ENCODE measurements at places on chromosomes 5 and 9. TPM values are rescaled to one million over a fixed set of nuclear protein-coding genes. Genes with fewer than 3 reads are reported as not detected.

- H3K4me1 ChIP-seq = no peaks in the 10 kb centered on the region
- no peaks in the 10 kb centered on the region for H3K36me3 ChIP-seq
- H3K27me3 ChIP-seq = no peaks in the 10 kb centered on the region
- DNase-seq = no peak
- H3K27ac ChIP-seq = no peak overlapping the region
- H3K4me3 ChIP-seq = no peak overlapping the region
These were observed 91.4 kb downstream of the GOLPH3 start for GRCh38 chr5:32082701-32083100.

GRCh38 chr9:122125509-122126330, 32.6 kb upstream of the TTLL11 start:
- peak; percentile 52 for DNase-seq
- no peaks in the 10 kb centered on the region for H3K36me3 ChIP-seq
- no peaks in the 10 kb centered on the region for H3K27me3 ChIP-seq

DNA sequence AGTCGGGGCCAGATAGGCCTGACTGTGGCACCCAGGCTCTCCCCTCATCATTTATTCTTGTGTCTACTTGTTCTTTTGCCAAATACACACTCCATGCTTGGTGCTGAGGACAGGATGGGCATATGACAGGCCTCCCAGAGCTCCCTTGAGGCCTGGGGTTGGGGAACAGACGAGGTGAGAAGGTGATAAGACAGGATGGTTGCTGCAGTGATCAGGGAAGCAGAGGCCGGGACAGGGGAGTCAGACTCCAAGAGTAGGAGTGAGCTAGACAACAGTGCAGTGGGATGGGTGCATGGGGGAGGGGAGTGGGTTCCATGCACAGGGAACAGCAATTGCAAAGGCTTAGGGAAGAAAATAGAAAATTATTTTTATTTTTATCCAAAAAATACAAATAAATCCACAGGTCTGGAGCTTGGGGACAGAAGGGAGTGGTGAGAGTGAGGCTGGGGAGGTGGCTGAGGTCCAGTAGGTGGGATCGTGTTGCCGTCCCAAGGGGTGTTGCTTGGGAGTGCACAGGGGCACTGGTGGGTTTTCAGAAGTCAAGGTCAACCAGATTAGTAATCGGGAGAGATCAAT, 3.4 kb upstream of the AMBP start:
- H3K4me1 ChIP-seq = no peaks in the 10 kb centered on the region
- peaks cover 13% of the 10 kb centered on the region for H3K27me3 ChIP-seq
- H3K27ac ChIP-seq = no peak overlapping the region
- H3K36me3 ChIP-seq = no peaks in the 10 kb centered on the region
- no peak overlapping the region for H3K4me3 ChIP-seq
- DNase-seq = no peak

DNA sequence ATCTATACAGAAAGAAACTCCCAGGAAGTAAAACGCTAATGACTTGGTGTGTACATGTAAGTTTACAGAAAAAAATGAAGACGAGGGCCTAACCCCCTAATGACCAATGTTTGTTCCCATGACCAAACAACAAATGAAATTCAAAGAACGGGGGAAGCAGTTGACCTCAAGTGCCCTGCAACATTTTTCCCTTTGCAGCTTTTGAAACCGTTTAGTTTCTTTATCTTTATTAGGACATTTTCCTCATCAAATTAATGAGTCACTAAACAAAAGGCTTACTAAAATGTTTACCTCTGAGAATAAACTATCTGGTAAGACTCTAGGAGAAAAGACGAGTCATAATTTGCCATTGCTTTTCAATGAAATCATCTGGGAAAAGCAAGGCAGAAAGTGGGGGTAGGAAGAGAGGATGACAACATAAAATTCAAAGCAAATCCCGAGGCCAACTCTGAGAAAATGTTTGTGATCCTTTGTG, 57.4 kb downstream of the LHFPL2 start:
- no peaks in the 10 kb centered on the region for H3K36me3 ChIP-seq
- peaks cover 65% of the 10 kb centered on the region for H3K4me1 ChIP-seq
- H3K4me3 ChIP-seq = peak overlapping the region; percentile 38
- no peaks in the 10 kb centered on the region for H3K27me3 ChIP-seq

DNA sequence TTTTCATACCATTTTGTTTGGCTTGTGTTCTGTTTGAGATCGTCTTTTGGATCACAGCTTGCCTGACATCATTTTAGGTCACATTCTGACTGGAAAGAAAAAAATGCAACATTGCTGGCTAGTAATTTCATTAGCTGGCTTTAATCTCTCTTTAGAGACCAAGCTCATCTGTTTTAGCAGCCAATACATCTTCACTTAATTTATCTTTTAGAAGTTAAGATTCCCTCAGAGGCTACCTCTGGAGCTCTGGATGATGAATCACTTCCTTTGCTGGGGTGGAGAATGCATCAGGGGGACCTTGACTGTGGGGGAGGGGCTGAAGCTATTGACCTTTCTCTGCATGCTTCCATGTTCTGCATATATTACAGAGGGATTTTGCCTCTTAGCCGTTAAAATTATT, 181.5 kb upstream of the OTULINL start:
- H3K4me1 ChIP-seq = peaks cover 63% of the 10 kb centered on the region
- no peaks in the 10 kb centered on the region for H3K27me3 ChIP-seq
- no peak overlapping the region for H3K4me3 ChIP-seq
- peaks cover 60% of the 10 kb centered on the region for H3K36me3 ChIP-seq
- H3K27ac ChIP-seq = peak overlapping the region; percentile 74
- DNase-seq = peak; percentile 83

GRCh38 chr9:31248156-31248555, 1136.3 kb upstream of the ACO1 start:
- H3K27ac ChIP-seq = no peak overlapping the region
- no peak for DNase-seq
- H3K36me3 ChIP-seq = no peaks in the 10 kb centered on the region
- H3K27me3 ChIP-seq = no peaks in the 10 kb centered on the region
- H3K4me1 ChIP-seq = no peaks in the 10 kb centered on the region

GRCh38 chr9:95678759-95679158, 162.0 kb upstream of the PTCH1 start:
- no peaks in the 10 kb centered on the region for H3K4me1 ChIP-seq
- H3K4me3 ChIP-seq = no peak overlapping the region
- H3K27ac ChIP-seq = no peak overlapping the region
- H3K27me3 ChIP-seq = no peaks in the 10 kb centered on the region

- no peaks in the 10 kb centered on the region for H3K4me1 ChIP-seq
- no peak for DNase-seq
- H3K36me3 ChIP-seq = no peaks in the 10 kb centered on the region
- no peak overlapping the region for H3K4me3 ChIP-seq
These were observed 112.2 kb downstream of the MARCHF11 start for GRCh38 chr5:16067415-16067814.

GRCh38 chr5:159805021-159805420, 111.3 kb upstream of the ADRA1B start:
- H3K4me1 ChIP-seq = peaks cover 11% of the 10 kb centered on the region
- H3K27me3 ChIP-seq = no peaks in the 10 kb centered on the region
- H3K27ac ChIP-seq = no peak overlapping the region
- DNase-seq = peak; percentile 41
- H3K4me3 ChIP-seq = no peak overlapping the region

DNA sequence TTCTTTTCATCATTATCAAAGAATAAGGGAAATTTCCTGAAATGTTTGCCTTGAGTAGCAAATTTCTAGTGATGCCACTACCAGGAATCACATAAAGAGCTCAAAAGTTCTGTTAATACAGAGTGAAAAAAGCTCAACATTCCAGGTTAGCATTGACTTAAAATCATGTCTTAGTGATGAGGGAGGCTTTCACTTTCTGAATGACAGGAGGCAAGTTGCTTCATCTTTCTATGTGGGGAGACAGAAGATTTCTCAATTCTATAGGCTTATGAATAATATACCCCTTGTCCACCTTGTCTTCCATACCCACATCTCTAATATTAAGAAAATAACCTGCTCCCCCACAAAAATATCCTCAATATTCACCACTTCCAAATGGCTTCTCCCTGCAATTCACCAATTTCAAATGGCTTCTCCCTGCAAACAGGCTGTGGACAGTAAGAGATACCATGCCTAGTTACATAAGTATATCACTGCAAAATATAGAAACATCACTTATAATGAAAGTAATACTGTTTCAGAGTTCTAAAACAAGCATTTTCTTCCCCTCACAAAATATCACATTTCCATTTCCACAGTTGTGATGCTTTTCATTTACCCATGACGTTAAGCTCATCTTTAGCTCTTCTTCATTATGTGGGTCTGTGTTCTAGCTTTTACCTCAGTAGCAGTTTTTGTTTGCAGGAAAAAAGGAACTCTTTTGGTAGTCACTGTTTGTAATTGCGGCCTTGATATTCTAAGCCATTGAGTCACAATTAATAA, 2.2 kb upstream of the JAK2 start:
- no peak overlapping the region for H3K4me3 ChIP-seq
- no peak overlapping the region for H3K27ac ChIP-seq
- H3K36me3 ChIP-seq = no peaks in the 10 kb centered on the region
- DNase-seq = no peak
- peaks cover 21% of the 10 kb centered on the region for H3K4me1 ChIP-seq
- no peaks in the 10 kb centered on the region for H3K27me3 ChIP-seq

- peaks cover 15% of the 10 kb centered on the region for H3K36me3 ChIP-seq
- peak within 1 kb of the TSS; percentile 76 for H3K4me3 ChIP-seq
- H3K27me3 ChIP-seq = no peaks in the 10 kb centered on the region
- no peak within 1 kb of the TSS for H3K27ac ChIP-seq
- H3K4me1 ChIP-seq = peaks cover 6% of the 10 kb centered on the region
These were observed at the start of gene REEP2 for GRCh38 chr5:138438724-138439476. Gene REEP2, plus strand, starts transcription at chr5:138439057. Its CDS starts 152 bp downstream, at chr5:138439209.

The BARHL1 gene
- not detected for total RNA-seq

The TPPP gene
- 0.13 TPM for total RNA-seq

Data from GM23248 (cell line).